GM12865 (cell line): ENCODE measurements at places on chromosomes 7 and 10.

- no peak for DNase-seq
Measured at GRCh38 chr10:87918254-87918859, 54.9 kb downstream of the PTEN start.

DNA sequence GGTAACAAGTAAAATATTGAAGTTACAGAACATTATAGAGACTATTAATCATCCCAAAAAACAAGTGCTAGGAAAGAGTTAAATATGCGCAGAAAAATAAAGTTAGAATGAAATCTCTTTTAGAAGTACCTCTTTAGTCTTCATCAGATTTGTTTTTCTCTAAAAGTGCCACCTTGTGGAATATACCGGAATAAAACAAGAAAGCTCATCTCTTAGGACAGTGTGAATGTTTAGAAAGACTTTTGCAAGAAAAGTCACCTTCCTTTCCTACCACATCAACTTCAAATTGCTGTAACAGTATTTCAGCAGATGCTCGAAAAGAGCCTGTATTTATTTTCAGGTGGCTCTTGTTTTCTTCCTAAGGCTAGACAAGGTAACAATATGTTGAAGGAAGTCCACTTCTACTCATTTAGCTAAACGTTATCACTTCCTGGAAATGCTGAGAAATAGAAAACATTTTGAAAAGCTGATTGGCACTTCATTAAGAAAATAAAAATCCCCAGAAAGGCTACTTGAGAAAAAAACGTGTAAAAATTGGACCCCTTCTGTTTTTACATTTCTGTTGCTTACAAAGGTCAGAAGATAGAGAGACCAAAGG is 19.8 kb upstream of the FAM133B start:
- DNase-seq: peak; percentile 36

- no peak for DNase-seq
Measured at GRCh38 chr10:29005988-29006387, 282.9 kb upstream of the LYZL1 start.

- no peak for DNase-seq
Measured at GRCh38 chr10:76398043-76398710, 966.8 kb downstream of the LRMDA start.

- DNase-seq: no peak
Measured at GRCh38 chr10:60042262-60042661, 135.9 kb upstream of the CCDC6 start.

- DNase-seq: no peak
Measured at GRCh38 chr10:20407357-20407756, 489.8 kb downstream of the NEBL start.

DNA sequence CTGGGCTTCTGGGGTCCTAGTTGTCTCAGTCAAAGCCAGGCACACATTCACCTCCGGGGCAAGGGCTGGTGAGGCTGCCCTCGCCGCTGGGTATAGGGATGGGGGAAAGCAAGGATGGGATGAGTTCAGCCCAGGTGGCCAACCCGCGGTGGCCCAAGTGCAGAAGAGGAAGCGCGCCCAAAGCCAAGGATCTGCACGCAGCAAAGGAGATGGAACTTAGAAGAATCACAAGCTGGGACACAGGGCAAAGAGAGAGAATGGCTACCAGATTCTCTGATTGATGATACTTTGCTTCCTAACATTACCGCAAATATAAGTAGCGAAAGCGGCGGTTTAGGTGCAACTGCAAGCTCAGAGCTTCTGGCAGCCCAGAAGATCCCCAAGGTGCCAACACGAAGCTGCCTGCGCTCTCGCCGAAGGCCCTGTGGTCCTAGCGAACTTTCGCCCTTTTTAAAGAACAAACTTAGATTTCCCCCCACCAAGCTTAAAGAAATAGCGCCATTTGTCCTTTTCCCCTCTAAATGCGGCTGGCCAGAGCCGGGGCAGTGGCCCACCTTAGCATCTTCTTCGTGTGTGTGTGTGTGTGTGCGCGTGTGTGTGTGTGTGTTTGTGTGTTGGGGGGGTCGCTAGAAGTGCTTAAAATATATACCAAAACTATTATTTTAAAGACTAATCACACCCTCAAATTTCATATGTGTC is 927 bp upstream of the MKX start:
- DNase-seq: no peak

DNA sequence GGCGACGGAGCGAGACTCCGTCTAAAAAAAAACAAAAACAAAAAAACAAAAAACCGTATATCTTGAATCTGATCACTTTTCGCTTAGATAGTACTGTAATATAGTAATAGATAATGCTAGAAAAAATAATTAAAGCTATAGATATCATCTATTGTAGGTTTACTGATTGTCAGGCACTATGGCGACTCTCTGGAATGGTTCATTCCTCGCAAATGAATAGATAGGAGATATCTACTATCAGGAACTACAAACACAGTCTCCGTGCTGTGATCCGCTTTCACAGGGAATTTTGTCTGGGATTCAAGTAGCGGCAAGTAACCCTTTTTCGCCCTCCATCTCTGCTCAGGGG is 342 bp upstream of the MEIG1 start:
- no peak for DNase-seq

DNA sequence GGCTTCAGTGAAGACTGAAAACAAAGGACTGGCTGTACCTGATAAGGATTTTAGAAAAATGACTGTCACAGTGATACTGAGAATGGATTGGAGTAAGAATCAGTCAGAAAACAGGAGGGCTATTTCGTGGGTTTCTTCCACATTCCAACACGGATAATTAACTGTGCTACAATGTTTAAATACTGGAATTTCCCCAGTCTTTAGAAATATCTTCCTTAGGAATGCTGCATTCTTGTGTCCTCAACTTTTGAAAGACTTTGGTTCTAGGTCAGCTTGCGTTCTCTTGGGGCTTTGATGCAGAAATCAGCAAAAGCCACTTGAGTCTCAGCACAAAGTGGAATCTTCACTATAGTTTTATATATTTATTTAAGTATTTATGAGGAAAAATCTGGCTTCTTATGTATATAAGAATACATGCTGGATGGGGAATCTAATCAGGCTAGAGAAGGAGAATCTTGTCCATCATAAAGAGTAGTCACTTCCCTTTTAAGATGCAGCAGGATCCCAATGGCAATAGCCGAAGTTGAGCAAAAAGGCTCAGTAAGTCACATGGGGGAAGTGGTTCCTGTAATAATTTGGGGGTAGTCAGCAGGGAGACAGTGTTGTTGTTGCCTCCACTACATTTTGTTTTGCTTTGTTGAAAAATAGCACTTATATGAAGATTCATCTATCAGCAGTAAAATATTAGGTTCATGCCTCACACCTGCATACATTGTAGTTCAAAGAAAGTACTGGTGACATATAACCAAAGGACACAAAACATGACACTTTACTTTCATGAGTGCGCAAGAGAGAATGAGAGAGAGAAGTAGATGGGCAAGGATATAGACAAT is 86.0 kb downstream of the CH25H start:
- peak; percentile 3 for DNase-seq

DNA sequence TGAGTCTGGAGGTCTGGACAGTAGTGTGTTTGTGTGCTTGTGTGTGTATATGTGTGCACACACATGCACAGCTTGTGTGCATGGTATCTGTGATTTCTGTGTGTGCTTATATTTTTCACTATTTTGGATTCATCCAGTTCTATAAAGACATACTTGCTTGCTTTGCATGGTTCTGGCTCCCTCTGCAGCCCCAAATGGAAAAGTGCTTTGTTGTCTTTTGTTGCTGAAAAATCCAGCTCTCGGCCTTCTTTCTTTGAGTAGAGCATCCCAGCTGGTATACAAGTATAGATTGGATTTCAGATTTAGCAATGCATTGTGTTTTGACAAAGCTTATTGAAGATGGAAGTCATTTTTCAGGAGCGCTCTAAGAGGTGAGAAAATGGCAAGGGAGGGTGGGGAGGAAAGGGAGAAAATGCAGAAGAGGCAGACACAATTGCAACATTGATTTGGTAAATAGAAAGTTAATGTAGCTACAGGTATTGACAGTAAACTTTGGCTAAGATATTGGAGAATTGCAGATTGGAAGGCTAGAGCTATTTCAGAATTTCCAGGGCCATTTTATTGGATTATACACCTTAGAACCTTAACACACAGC is 333.9 kb downstream of the AUTS2 start:
- peak; percentile 55 for DNase-seq

DNA sequence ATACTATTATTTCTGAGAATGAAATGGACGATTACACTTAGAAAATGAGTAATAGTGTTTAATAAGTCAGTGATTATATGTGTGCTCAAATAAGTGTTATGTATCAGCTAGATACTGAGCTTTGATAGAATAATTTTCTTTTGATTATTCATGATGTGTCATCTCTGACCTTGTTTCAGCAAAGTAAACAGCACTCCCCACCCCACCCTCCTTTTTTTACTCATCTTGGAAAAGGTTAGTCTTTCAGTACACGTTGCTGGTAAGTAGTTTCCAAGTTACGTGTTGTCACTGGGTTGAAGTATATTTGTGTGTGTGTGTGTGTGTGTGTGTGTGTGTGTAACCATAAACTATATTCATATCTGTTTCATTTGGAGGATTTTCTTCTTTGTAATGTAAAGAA is 84.1 kb downstream of the GNAI1 start:
- DNase-seq: no peak

DNA sequence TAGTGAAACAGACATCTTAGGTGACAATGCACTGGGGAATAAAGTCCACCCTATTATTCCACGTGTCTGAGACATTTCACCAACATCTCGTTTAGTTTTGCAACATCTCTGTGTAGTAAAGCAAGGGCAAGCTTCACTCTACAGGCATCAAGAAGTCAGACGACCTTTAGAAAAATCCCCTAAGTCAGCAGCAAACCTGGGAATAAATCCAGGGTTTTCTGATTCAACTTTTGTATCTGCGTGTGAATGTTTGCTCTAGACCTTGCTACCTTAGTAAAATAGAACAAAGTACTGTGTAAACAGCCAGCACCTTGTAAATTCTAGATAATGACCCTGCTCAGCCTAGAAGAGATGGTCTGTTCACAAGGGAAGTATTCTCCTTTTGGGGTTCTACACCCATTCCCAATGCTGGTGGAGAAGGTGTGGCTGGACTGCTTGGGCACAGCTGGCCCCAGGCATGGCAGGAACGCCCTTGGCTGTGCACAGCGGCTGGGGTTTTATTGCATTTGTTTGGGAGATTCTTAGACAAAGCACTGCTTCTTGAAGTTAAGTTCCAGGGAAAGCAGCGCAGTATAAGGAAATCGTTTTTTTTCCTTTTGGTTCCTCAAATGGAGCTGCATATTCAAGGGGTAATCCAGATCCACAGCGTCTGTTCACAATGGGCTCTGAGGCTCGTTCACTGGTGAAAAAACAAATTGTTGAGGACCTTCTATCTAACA is 38.3 kb upstream of the GALNTL5 start:
- no peak for DNase-seq

- DNase-seq: no peak
Measured at GRCh38 chr7:132574223-132574622, 2.0 kb downstream of the PLXNA4 start.

DNA sequence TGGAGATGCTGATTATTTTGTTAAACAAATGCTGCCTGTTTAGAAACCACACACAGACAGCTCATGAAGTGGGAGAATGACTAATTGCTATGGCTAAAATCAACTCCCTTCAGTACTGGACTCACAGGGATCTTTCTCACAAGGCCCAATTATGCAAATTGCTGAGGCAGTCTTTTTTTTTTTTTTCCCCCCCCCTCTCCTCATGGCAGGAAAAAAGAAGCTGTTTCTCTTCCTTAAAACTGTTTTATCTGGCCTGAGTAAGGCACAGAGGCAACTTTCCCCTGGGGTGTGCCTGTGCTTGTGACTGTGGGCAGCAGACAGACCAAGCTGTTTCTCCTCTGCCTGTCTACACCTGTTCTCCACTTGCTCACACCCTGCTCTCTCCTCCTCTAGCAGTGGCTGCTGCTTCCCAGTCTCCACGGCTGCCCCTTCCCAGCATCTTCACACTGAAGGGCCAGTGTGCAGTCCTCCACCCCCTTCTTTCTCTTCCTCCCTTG is 65.4 kb upstream of the STEAP1B start:
- peak; percentile 64 for DNase-seq

- no peak for DNase-seq
Measured at GRCh38 chr7:34425194-34425593, 232.8 kb upstream of the NPSR1 start.

- DNase-seq: no peak
Measured at GRCh38 chr10:104316321-104317099, 21.8 kb downstream of the ITPRIP start.

DNA sequence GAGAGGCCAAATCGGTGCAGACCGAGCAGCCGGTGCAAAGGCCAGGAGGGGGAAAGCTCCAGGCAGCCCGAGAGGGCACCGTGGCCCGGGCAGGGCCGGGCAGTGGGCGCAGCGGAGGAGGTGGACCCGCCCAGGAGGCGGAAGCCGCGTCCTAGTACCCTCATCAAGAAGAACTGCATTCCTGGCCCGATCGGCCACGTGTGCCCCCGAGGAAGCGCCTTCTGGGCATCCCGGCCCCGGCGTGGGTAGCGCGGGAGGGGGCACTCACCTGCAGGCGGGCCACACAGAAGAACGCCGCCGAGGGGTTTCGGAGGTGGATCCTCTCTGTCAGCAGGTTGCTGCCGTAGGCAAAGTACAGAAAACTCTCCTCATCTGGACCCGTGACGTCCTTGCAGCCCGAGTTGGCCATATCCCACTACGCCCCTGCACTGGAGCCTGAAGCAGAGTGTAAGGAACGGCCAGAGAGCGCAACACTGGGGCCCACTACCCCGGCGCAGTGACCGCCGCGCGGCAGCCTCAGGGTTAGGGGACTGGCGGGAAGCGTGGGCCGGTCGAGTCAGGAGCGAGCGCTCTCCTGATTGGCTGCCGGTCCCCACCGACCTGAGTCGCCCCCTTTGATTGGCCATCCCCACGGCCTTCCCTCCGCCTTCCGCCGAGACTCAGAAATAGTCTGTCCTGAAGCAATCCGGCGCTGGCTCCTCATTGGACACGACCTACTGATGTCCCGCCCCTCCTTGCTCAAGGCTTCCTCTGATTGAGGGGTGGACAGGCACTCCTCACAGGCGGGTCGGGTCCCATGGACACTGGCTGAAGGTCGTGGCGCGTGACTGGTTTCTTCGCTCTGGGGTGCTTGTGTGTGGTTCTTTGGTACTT is at the start of gene GGCT:
GGCT (minus strand) TSS at position 529 of the 873 bp plus-strand sequence; CDS start at position 409, 120 bp downstream.
- DNase-seq: peak; percentile 99

- DNase-seq: no peak
Measured at GRCh38 chr10:122236690-122237306, 34.3 kb upstream of the BTBD16 start.

DNA sequence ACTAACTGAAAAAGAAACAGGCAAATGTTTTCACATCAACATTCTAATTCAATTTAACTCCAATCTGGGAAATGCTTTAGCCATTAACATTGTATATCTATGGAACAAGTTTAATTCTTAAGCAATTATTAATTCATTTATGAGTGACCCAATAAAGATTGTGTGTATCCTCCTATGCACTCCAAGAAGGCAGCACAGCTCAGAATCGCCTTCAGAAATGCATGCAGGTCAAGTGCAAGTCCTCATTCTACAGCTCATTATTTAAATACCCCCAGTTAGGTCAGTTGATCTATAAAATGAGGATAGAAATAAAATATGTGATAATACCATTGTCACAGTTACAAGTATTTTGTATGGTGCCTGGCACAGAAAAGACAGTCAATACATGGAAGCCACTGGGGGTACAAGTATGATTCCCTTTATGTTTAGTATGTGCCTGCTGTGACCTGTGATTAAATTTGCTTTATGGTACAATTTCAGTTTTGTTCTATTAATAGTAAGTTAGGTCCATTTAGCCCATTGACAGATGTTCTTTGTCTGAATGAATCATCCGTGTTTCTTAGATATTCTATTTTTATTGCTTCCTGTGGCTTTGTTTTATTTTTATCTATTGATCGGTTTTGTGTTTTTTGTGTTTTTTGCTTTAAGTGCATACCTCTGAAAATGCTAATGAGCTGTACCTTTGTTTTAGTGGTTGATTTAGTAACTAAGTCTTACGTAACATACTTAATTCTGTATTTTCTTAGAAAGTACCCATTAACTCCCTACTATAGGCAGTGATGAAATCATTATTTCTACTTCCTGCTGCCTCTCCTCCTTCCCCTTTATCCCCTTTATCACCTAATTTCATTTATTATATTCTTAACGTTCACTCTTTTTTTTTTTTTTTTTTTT is 42.8 kb downstream of the CPXM2 start:
- peak; percentile 50 for DNase-seq
